Activated CD8-positive, alpha-beta memory T cell treated with anti-CD3 and anti-CD28 coated beads, Interleukin-2, amount 10 ng/mL, durations not matched to agents 7 days and 5 days (primary cell): ENCODE measurements at places on chromosomes 2 and 18.

GRCh38 chr2:240913810-240914644, 7.9 kb downstream of the CROCC2 start:
- DNase-seq = peak; percentile 64

- DNase-seq = no peak
These were observed 140.8 kb upstream of the ZFP36L2 start for GRCh38 chr2:43367012-43367782.

DNA sequence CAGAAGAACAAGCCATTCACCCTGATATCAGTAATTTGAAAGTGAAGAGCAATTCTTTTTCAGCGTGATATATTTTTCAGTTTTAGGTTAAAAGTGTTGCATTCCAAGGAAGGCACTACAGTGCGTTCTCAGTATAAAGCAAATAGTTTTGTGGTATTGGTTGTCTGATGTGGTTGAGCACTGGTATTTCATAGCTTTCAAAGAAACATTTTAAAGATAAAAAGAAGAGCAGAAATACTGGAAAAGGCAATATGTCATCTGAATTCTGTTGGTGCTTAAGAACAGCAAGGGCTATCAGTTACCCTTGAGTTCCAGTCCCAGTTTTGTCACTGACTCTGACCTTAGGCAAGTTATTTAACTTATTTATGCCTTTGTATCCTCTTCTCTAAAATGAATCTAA, 191.6 kb downstream of the BABAM2 start:
- DNase-seq = no peak

DNA sequence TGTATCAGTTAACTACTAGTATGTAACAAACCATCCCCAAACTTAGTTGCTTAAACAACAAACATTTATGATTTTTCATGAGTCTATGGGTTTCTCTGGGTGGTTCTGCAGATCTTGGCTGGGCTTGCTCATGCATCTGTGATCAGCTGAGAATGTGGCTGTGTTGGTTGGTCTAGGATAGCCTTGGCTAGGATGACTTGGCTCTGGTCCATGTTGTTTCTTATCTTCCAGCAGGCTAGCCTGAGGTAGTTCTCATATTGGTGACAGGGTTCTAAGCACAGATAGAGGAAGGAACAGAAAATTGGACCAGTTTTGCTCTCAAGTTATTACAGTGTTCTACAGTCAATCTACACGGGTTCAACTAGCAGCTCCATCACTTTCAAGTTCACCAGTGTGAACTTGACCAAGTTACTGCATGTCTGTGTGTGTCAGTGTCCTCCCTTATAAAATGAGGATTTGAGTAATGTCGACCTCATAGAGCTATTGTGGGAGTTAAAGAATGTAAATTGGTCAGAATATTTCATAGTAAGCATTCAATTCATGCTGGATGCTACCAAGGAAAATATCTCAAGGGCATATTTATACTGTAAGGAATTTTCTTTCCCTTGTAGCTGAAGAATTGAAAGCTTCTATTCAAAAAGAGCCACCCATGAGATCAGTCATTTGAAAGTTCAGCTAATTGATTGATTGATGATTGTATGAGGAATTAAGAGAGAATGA, 65.3 kb downstream of the MYO3B start:
- DNase-seq = no peak
